Dermis blood vessel endothelial cell (primary cell): ENCODE measurements at places on chromosomes 7 and 10.

GRCh38 chr10:45444022-45444421, 70.0 kb downstream of the ALOX5 start:
- no peak for DNase-seq

- peak; percentile 45 for DNase-seq
Measured at GRCh38 chr7:27173956-27174873, at the start of gene HOXA10. Gene HOXA10 (minus strand): TSS chr7:27174320. CDS start chr7:27174306, 14 bp downstream.

- no peak for DNase-seq
Measured at GRCh38 chr7:87111877-87112276, 40.4 kb upstream of the DMTF1 start.

- no peak for DNase-seq
Measured at GRCh38 chr7:78071491-78072200, 273.1 kb downstream of the PHTF2 start.

- DNase-seq = no peak
Measured at GRCh38 chr7:19368491-19368925, 223.3 kb upstream of the FERD3L start.

GRCh38 chr10:13720699-13721098, 133.9 kb downstream of the PRPF18 start:
- DNase-seq = no peak

GRCh38 chr7:91517201-91517785, 253.1 kb downstream of the FZD1 start:
- no peak for DNase-seq
